ENCODE measurements at places on chromosomes 4 and X.

GRCh38 chrX:129600981-129601424 is 53.8 kb downstream of the APLN start:
- DNase-seq, result peak; percentile 67

GRCh38 chr4:76363556-76364290 is 57.2 kb downstream of the STBD1 start:
- no peak for DNase-seq

- DNase-seq, result no peak
Observed at GRCh38 chrX:9619133-9619532, 146.5 kb downstream of the GPR143 start.

GRCh38 chrX:56618323-56618722 is 54.9 kb downstream of the UBQLN2 start:
- DNase-seq, result no peak

GRCh38 chr4:72938516-72938915 is 131.0 kb downstream of the COX18 start:
- DNase-seq, result no peak

DNA sequence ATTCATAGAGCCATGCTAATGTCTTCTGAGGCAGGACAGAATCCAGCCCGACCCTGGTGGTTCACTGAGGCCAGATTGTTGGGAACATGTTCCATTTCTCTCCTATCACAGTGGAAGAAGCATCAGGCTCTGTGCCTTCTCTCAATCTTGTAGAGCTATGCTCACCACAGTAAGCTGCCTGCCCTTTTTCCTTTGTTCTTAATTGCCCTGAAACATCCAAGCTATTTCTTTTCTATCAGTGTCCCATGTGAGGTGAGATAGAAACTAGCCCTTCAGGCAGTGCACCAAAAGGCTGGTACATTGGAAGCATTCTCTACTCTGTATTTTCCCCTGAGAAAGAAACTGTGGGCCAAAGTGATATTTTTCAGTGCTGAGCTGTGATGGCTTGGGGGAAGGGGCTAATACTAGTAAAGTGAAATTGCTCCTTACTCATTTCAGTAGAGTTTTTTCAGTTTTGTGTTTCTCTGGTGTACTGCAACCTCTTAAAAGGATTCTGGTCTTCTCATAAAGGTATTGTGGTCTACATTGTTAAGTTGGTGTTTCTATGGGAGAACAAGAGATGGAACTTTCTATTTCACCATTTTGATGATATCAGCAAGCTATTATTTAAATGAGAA is 611.2 kb downstream of the RPA4 start:
- DNase-seq, result no peak

DNA sequence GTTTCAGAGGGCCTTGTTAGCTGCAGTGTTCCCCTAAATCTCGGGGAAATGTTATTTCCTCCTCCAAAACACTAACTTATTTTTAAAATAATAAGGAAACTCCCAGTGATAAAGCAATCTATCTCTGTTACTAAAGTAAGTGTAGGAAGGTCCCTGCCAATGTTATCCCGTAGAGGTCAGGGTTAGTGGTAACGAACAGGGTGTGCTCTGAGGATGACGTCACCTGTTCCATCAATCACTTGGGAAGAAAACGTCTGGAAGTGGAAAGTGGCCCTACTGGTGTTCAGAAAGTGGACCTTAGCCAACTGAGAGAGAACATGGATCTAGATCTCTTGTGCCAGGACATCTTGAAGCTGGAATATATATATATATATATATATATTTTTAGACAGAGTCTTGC is 249.5 kb downstream of the BCOR start:
- DNase-seq, result no peak

GRCh38 chrX:47595716-47596251 is 13.5 kb downstream of the TIMP1 start:
- DNase-seq, result no peak

- DNase-seq, result no peak
Observed at GRCh38 chr4:52907510-52907909, 45.4 kb downstream of the RASL11B start.

GRCh38 chrX:23668335-23668734 is 1.0 kb downstream of the PRDX4 start:
- DNase-seq, result no peak

DNA sequence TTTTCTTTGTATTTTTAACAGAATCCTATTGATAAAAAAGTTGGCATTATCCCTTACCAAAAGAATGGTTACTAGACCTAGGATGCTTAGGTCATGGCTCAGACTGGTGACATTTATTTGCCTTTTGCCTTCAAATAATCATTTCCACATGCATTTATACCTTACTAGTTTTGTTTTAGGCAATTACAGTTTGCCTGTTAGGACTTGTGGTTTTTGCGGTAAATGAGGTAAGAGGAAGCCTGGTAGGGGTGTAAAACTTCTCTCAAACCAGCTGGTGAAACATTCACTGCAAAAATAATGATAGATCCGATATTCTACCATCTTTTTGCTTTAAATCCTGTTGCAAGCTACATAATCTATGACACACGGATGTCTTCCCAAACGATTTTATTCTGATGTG is 12.1 kb downstream of the LAMP2 start:
- no peak for DNase-seq

GRCh38 chr4:184669251-184669650 is 19.7 kb downstream of the PRIMPOL start:
- DNase-seq, result no peak

DNA sequence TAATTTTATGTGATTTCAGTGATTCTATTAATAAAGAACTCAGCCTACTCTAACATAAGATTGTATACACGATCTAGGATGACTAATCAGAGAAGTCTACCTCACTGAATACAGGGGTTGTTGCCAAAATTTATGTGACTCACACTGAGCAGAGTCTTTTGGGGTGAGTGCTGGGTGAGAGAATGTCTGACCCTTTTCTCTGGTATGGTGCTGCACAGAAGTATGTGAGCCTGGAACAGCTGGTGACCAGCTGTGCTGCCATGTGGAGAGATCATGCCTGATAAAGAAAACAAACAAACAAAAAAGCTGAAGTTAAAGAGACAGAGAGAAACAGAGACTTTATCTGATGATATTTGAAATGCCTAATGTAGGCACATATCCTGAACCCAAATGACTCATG is 618.1 kb upstream of the GRIA3 start:
- no peak for DNase-seq

GRCh38 chrX:134375691-134376090 is 84.3 kb upstream of the HPRT1 start:
- DNase-seq, result no peak

DNA sequence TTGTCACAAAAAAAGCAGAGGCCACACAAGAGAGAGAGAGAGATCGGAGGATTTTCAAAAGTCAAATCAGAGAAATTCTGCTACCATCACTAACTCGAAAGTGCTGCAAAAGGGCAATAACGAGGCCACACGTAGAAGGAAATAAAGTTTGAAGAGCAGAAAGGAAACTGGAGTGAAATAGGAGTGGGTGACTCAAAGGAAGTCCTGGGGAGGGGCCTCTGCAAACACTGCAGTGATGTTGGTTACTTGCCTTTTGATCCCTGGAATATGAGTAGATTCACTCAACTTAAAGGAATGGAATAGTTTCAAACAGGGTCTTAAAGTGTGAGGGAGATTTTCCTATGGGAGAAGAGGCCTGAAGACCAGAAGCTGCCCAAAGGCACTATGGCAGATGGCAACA is 663.4 kb upstream of the LCORL start:
- no peak for DNase-seq

DNA sequence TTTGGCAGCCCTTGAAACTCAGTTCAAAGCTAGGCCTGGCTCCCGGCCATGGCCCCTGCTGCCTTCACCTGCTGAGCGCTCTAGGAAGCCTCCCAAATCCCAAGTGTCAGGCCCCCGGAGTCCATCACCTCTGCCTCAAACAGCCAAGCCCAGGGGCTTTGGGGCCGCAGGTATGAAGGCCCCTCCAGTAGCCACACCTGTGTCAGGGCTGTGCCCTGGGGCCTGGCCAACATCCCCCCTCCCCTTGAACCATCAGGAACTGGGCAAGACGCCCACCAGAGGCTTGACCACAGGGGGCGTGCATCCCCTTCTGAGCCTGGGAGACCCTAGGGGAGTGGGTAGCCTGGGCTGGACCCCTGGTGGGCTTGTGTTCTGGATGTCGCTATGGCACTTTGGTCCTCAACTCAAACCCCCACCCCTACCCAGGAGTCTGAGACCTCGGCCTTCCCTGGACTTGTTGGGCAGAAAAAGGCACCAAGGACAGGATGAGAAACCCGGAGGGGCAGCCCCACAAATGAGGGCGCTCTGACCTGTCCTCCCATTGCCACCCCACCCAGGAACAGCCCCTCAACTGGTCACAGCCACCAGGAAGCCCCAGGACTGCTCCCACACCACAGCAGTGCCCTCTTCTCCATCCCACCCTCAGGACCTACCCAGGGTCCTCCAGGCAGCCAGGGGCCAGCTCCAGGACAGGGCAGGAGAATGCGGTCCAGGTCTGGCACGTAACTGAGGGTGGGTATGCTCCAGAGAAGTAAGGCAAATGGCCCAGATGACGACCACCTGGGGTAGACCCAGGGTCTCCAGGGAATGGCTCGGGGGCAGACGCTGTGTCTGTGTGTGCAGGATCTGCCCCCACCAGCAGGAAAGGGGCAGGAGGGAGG is 4.2 kb upstream of the SLBP start:
- DNase-seq, result no peak

GRCh38 chr4:145884775-145885174 is 53.8 kb downstream of the ZNF827 start:
- no peak for DNase-seq

DNA sequence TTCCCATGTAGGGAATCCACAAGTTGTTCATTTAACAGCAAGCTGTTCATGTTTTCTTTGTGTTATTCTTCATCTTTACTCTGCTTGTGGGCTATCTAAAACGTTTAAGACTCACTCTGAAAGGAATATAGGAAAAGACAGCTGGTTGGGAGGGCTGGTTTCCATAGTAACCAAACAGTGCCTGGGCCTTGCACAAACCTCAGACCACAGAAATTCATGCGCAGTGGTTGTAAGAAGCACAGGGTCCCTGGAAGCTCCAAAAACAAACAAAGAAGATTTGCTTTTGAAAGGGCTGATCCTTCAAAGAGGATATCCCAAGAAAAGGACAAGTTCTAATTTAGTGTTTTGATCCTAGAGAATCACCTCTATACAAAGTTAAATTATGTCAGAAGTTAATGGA is 7.8 kb downstream of the SERTM2 start:
- DNase-seq, result no peak

DNA sequence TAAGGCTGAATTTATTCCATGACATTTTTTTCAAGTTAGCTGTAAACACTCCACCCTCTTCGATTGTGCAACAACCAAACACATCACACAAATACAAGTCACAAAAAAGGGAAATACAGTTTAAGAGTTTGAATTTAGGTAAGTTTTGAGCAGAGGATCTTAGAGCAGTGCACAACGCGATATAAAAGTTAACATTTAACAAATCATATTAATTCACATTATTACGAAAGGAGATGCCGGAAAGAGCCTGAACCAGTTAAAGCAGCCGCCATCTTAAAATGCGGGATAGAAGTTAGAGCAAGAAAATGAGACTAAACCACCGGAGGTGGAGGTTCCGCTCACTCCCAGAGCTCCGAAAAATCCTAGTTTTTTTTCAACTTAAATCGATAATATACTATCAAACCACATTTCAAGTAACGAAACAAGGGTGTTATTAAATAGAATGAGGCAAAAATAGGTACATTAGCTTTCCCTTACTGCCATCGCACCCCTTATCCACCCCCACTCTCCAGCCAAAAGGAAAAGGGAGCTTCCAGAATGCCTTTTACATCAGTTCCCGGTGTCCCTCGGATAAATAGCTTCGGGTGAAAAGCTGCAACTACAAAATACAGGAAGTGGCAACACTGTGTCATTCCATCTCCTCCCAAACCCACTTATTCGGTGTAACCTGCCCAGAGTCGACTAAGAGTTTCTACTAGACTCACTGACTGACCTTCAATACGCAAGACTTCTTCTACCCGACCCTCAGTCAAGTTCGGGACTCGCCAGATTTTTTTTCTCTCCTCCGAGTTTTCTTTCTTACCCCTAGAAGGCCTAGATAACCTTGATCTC is 1.9 kb downstream of the UBE2D3 start:
- DNase-seq, result no peak

GRCh38 chr4:147057611-147058190 is 112.0 kb upstream of the TTC29 start:
- DNase-seq, result no peak

GRCh38 chrX:9383655-9384054 is 81.2 kb upstream of the TBL1X start:
- no peak for DNase-seq

GRCh38 chr4:7593646-7594412 is 159.1 kb upstream of the PSAPL1 start:
- DNase-seq, result no peak

All from sciatic nerve (tissue), 2 donors.